Uterus (tissue), 4 donors: ENCODE measurements at places on chromosomes 13 and 19. TPM values are rescaled to one million over a fixed set of nuclear protein-coding genes. Genes with fewer than 3 reads are reported as not detected.

DNA sequence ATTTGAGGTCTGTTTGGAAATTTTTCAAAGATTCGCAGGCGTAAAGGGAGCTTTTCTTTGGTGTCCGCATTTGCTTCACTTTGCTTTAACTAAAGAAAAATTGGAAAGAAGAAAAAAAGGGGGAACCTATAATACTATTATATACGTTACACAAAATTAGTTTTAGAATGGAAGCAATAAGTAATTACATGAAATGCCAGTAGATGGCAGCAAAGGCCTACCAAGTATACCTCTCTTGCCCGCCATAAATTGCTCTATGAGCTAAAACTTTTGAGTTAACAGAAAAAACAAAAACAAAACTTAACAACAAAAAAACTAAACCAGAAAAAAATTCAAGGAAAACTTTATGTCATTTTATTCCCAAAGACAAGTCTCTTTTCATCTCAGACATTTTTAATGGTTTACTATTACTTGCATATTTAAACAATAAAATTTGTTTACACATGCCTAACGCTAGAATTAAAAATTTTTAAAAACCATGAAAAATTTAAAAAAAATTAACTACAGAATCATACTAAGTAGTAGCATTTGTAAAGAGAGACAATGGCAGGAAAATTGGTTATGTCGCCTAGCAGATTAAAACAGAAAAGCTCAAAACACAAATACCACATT is 271.4 kb downstream of the NALCN start:
- H3K4me1 ChIP-seq: no peaks in the 10 kb centered on the region
- H3K36me3 ChIP-seq: no peaks in the 10 kb centered on the region
- no peak overlapping the region for H3K27ac ChIP-seq
- DNase-seq: no peak

DNA sequence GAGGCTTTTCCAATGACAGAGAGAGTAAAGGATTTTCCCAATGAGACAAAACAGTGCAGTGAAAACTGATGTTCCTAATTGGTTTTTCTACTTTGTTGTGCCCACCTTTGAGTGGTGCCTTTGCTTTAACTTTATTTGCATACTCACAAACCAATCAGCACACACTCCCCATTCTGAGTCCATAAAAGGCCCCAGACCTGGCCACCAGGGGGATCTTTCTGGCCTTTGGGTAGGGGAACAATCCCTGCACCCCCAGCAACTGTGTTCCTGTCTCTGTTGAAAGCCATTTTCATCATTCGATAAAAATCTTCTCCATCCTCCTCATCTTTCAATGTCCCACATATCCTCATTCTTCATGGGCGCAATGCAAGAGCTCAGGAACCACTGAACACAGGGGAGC is 252.8 kb downstream of the B3GLCT start:
- no peaks in the 10 kb centered on the region for H3K27me3 ChIP-seq
- no peak for DNase-seq
- H3K27ac ChIP-seq: no peak overlapping the region
- no peaks in the 10 kb centered on the region for H3K36me3 ChIP-seq
- no peaks in the 10 kb centered on the region for H3K4me1 ChIP-seq

DNA sequence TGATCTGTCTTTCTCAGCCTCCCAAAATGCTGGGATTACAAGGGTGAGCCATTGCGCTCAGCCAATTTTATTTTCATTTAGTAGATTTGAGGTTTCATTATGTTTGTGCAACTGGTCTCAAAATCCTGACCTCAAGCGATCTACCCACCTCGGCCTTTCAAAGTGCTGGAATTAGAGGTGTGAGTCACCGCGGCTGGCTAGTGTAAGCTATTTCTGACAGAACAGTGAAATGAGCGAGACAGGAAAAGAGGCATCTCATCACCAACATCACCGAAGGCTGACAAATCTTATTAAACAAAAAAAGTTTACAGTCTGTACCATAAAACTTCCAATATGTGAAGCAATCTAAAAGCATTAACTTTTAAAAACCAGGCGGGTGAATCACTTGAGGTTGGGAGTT is 12.2 kb upstream of the ZNF888 start:
- H3K36me3 ChIP-seq: no peaks in the 10 kb centered on the region
- no peak for DNase-seq
- no peaks in the 10 kb centered on the region for H3K27me3 ChIP-seq

Gene FSD1
- not detected for total RNA-seq

Gene CGB3
- not detected for total RNA-seq

Gene UBAC2
- 59.3 TPM for total RNA-seq
